ENCODE measurements at places on chromosomes 7 and 10. TPM values are rescaled to one million over a fixed set of nuclear protein-coding genes. Genes with fewer than 3 reads are reported as not detected.

The FANK1 gene
- total RNA-seq, result 10.2 TPM

The FKBP9 gene
- total RNA-seq, result 152 TPM

The CPED1 gene
- 0.23 TPM for total RNA-seq

The LRRD1 gene
- not detected for total RNA-seq

The EIF4EBP2 gene
- total RNA-seq, result 15.2 TPM

The SEM1 gene
- 126 TPM for total RNA-seq

The ERVW-1 gene
- not detected for total RNA-seq

The TMEM176B gene
- total RNA-seq, result not detected

The PGAM2 gene
- total RNA-seq, result not detected

The NXPH1 gene
- not detected for total RNA-seq

The GNAT3 gene
- not detected for total RNA-seq

The GPR146 gene
- 0.14 TPM for total RNA-seq

The CARD11 gene
- total RNA-seq, result 6.1 TPM

The FGFBP3 gene
- 0.42 TPM for total RNA-seq

The CALHM1 gene
- not detected for total RNA-seq

The ELN gene
- total RNA-seq, result not detected

The FKBP6 gene
- not detected for total RNA-seq

The TAF6 gene
- 35.9 TPM for total RNA-seq
